ENCODE measurements at places on chromosomes 3 and 15. TPM values are rescaled to one million over a fixed set of nuclear protein-coding genes. Genes with fewer than 3 reads are reported as not detected.
A peak's percentile ranks its signal among the peaks of the same experiment; 100 is the strongest.

DNA sequence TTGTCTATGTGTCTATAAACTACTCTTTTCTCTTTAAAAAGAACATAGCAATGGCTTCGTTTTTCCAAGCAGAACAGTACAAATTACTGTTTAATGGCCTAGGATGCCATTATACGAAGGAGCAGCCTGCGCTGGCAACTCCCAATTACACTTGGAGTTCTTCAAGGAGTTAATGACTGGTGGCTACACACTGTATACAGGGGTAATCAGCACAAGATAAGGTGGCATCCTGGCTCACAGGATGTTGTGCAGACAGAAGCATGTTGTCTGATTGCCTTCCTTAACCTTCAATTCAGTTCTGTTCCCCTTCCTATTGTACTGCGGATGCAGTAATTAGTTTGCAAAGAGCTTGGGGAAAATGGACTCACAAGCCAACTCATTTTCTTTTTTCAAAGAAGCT, 250.7 kb upstream of the ROBO2 start:
- DNase-seq, result no peak

DNA sequence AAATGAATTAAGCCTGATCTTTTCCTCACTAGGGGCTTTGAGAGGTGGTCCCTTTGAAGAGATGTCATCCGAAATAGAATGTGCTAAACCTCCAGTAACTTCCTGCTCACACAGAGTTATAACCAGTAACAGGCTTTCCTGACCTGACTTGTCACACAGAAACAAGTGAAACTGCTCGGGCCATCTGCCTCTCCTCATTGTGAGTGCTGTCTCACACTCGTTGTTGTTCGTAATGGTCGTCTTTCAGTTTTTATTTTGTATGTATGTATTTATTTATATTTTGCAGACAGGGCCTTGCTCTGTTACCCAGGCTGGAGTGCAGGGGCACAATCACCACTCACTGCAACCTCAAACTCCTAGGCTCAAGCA, 24.0 kb downstream of the ACSBG1 start:
- DNase-seq, result no peak

GRCh38 chr3:100563652-100564211, 45.7 kb upstream of the ADGRG7 start:
- no peak for DNase-seq

The TEX55 gene
- not detected for total RNA-seq

The NLGN1 gene
- total RNA-seq, result 19.4 TPM

The KNG1 gene
- total RNA-seq, result 8.7 TPM

GRCh38 chr3:143574933-143575332, 273.3 kb downstream of the SLC9A9 start:
- no peak for DNase-seq

GRCh38 chr15:82805994-82806406, at the start of gene FSD2:
Gene FSD2, minus strand, starts transcription at chr15:82806069. Its CDS starts 18,679 bp downstream, at chr15:82787390.
- peak; percentile 71 for DNase-seq

- DNase-seq, result no peak
Measured at GRCh38 chr3:135239615-135239884, 444.5 kb downstream of the EPHB1 start.

DNA sequence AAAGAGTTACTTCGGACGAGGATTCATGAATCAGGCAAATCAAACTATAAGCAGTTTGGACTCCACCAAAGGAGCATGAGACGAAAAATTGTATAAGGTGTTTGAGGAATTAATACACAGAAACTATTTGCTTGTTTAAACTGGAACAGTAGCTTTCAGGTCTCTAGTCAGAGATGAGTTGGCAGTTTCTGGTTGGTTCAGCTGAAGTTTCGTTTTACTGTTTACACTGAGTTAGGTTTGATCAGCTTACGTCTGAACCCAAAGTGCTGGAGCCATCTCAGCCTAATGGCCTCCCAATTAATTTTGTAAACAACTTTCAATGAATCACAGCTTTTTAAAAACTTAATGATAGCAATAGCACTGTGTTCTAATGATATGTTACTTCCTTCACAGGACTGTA, 703.7 kb downstream of the NLGN1 start:
- DNase-seq, result no peak

DNA sequence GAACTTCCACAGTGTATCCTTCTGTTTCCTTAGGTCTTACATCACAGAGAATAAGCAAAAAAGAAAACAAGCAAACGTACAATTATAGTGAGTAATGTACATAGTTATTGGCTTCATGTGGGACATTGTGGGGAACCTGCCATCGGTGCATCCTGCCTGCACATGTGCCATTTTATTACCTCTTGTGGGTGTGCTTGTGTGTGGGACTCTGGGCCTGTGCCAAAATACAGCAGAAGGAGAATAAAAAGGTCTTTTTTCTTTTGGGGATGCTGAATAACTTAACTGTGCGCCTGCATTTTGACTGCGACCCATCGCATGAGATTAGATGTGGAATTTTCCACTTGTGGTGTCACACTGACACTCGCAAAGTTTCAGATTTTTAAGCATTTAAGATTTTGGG, 169.6 kb upstream of the DCBLD2 start:
- DNase-seq, result no peak

The THSD4 gene
- total RNA-seq, result 36.3 TPM

DNA sequence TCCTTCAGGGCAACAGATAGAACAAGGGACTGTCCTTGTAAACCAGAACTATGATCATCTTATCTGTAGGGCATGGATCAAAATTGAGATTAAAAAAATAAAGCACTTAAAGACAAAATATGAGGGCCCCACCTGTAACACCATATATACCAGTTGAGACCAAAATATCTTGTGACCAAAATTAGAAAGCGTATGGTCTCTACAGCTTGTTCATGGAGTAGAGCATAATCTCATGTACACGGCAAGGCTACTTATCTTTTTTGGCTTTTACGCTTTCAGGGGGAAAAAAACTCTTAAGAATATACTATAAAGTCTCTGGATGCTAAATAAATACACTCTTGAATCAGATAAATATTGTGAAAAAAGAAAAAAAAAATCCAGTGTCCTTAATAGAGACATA, 49.3 kb downstream of the ADAMTS9 start:
- no peak for DNase-seq

DNA sequence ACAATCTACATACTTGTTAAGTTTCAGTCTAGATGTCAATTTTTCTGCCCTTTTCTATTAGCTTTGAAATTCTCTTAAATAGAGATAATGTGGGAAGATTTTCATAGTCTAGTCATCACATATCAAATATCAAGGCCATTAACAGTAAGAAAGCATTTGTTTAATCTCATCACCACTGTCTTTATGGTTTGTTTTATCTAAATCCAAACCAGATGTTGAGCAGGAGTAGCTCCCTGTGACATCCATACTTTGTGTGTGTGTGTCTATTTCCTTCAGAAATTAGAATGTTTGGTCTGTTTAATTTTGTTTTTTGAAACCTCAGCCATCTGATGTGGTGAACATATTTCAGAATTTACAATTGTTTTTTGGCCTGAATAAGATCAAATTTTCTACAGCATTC, 23.1 kb upstream of the GOLGA8B start:
- DNase-seq, result no peak

DNA sequence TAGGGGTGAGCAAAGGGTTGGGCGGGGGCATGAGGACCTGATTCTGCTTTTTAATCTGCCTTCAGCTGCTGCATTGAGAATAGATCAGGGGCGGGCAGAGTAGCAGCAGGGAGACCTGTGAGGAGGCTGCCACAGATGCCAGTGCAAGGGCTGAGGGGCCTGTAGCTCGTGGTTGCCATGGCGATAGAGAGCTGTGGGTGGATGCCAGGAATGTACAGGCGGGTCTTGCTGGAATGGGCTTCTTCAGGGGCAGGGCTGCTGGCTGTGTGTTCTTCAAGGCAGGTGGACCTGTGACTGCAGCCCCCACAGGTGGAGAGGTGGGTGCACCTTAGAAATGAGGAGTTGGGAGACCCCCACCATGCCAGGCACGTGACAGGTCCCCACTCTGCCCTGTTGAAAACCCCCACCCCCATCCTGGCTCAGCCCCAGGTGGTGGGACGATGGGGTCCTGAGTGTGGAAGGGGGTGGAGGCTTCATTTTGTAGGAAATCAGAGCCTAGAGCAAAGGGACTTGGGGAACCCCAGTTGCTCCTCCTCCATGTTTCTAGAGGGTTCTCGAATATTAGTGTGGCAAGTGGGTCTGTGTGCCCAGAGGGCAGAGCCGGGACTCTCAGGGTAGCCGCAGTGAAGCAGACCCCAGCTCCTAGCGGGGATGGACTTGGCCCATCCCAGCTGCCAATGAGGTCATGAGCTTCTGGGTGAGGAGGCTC, 38.3 kb downstream of the SLC6A6 start:
- no peak for DNase-seq

GRCh38 chr15:70033109-70033508, 64.6 kb downstream of the TLE3 start:
- peak; percentile 24 for DNase-seq

GRCh38 chr3:79297245-79297960, 470.4 kb downstream of the ROBO1 start:
- peak; percentile 41 for DNase-seq

DNA sequence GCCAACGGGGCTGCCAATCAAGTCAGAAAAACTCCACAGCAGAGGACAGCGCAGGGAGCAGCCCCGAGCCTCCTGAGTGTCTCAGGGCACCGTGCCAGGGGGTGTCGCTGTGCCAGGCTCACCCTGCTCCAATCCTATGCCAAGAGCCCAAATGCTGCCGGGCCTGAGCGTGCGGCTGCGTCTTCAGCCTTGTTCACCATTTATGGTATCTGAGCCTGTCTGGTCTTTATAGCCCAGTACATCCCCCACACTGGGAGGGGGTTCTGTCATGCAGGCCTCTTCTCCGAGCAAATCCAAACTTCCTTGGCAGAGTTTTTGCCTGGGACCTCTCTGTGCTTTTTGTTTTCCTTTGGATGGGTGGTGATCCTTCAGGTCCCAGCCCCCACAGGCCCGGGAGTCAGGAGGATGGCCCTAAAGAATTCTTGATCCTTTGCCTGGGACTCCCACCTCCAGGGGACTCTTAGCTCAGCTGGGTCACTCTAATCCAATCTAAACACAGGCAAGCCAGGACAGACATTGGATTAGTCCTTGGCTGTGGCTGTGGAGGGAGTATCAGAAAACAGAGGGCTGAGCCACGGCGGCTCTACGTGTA, 135.1 kb upstream of the HACD2 start:
- no peak for DNase-seq

DNA sequence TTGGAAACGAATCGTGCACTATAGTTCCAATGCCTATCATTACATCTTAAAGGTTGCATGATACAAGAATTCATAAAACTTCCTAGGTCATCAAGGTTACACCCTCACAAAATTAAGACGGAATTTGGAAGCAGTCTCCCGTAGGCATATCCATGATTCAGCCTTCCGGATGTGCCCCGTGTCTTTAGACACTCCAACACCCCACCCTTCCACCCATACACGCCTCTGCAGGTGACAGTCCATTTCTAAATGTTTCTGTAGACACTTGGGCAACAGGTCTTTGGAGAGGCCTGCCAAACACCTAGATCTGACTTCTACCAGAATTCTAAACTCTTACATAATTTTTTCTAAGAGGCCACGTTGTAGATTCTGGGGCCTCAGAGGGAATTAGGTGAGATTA, 49.8 kb downstream of the LDHAL6B start:
- DNase-seq, result no peak

DNA sequence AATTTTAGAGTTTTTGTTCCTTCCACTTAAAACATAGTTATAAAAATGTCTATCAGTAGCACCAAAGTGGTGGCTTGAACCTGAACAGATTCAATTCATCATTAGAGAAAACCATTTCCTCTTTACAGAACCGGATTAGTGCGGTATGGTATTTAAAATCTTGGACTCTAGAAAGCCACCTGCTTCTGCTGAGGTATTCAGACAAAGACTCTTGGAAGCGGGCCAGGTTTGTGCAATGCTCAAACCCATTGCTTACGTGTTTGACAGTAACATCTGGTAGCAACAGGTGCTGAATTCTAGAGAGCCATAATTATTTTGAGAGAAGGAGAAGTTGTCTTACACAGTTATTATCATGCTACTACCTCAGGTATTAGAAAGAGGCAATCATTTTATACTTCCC, 290.5 kb downstream of the NAALADL2 start:
- no peak for DNase-seq

DNA sequence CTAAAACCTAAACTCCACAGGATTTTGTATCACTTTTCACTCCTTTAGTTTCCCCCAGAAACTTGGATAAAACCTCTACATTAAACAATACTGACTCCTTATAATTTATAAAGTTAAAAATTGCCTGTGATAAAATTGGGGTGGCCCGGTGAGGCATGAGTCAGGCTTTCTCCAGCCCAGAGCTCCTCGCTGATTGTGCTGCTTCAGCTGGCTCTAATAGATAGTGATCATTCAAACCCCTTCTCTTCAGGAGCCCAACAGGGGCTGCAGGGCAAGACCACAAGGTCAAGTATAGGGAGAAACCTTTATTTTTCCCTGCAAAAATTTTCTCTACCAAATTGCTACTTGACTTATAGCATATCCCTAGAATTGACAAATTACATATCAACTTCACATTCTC, 308.2 kb downstream of the PLCL2 start:
- no peak for DNase-seq

- DNase-seq, result no peak
Measured at GRCh38 chr3:52623234-52623792, 62.4 kb downstream of the PBRM1 start.

DNA sequence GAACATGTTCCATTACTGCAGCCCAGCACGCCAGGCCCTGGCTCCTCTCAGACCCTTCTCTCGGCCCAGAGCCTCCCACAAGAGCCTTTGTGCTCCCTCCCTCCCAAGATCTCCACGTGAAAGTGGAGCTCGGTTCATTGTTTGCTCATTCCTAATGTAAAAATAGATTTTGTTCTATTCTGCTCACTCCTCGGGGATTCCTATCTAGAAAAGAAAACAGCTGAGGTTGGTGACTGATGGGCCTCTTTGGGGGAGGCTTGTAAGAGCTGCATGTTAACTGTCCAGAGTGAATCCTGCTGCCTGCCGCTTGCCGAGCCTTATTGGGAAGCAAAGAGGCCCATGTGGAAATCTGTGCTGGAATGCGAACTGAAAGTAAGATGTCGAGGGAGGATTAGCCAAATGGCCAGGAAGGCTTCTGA, 267.1 kb downstream of the LRTM1 start:
- DNase-seq, result peak; percentile 30

The LRRIQ4 gene
- not detected for total RNA-seq

GRCh38 chr15:67928666-67929065, 88.8 kb upstream of the RNU6-1 start:
- no peak for DNase-seq

GRCh38 chr3:9768141-9768775, 1.5 kb downstream of the CAMK1 start:
- DNase-seq, result no peak

- DNase-seq, result no peak
Measured at GRCh38 chr3:180970931-180971330, 18.6 kb downstream of the DNAJC19 start.

DNA sequence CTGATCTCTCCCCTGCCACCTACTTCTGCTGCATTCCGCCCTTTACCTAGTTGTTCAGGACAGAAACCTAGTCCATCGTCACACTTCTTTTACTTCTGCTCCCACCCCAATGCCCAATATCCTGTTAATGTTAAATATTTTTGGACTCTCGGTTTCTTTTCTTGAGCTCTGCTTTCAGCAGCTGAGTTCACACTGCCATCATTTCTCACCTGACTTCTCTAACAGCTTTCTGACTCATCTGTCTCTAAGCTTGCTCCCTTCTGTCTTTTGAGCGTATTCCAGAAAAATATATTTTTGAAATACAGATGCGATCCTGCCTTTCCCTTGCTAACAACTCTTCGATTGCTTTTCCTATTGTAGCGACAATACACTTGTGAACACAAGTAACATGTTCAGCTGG, 183.4 kb downstream of the KLHL25 start:
- DNase-seq, result no peak
